Hepatocyte (in vitro differentiated cells): ENCODE measurements at places on chromosomes 4 and X. TPM values are rescaled to one million over a fixed set of nuclear protein-coding genes. Genes with fewer than 3 reads are reported as not detected.

LAGE3 gene
- total RNA-seq: 32.2 and 40.0 TPM in 2 replicates

MAGEA1 gene
- total RNA-seq: not detected in 2 replicates

TMEM154 gene
- total RNA-seq: 1.2 and 1.7 TPM in 2 replicates

OTUD4 gene
- 20.6 and 23.9 TPM in 2 replicates for total RNA-seq

PDE6B gene
- 17.3 and 29.5 TPM in 2 replicates for total RNA-seq

PABPC4L gene
- 5.9 and 6.1 TPM in 2 replicates for total RNA-seq

AFF2 gene
- 6.5 and 8.6 TPM in 2 replicates for total RNA-seq

DNA sequence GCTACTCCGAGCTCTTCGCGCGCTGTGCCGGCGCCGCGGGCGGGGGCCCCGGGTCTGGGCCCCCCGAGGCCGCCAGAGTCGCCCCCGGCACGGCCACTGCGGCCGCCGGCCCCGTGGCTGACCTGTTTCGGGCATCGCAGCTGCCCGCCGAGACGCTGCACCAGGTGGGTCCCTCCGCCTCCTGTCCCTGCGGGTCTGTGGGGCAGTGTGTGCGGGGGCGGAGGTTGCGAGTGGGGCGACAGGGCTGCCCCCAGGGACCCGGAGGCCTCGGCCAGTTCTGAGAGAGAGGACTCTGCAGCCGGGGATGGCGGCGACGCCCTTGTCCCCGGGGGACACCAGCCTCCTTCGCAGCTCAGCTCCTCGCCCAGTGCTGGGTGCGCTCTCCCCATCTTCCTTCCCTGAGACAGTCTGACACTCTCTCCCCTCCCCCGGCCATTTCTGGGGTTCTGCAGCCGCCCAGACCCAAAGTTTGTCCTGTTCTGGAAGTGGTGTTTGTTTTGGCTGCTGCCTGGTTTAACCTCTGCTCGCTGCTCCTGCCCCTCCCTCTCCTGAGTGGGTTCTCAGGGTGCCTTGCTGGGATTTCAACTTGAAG is 609 bp downstream of the REPS2 start:
- no peak for DNase-seq

DNA sequence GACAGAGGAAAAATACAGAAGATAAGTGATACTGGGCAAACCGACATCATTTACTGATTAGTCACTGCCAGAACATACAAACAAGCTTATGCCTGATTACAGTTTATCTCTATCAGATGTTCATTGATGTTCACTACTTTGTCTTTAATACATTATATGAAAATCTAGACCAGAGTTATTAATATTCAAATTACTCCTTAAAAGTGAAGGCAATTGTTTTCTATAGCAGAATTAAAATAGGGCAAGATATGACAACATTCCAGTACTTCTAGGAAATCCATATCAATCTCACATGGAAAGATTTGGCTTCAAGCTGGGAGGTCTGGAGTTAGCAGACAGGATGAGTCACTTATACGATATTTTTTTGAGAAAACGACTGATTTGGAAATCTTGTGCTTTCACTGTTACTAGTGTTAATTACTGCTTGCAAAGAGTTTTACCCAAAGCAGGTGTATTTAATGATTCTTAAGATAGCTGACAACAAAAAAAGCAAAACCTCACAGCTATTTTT is 31.8 kb downstream of the HPGD start:
- no peak for DNase-seq

DNA sequence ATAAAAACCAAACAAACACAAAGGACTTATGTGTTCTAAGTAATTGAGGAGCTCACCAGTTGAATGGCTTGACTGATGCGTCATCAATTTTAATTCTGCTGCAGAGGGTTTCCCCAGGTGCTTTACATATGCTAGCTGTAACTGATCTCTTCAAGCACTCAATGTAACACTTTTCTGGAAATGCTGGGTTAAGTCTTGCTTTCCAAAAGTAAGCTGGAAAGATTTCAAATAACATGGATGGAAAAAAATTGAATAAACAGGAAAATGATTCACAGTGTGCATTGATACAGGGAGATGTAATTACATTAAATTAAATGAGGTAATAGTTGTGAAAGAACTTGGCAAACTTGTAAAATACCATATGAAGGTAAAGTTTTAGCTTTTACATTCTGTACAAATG is 186.7 kb upstream of the WDFY3 start:
- no peak for DNase-seq

- DNase-seq: no peak
These were observed 36.2 kb downstream of the NHS start for GRCh38 chrX:17411205-17411604.
